ENCODE measurements at places on chromosomes 4 and X.

DNA sequence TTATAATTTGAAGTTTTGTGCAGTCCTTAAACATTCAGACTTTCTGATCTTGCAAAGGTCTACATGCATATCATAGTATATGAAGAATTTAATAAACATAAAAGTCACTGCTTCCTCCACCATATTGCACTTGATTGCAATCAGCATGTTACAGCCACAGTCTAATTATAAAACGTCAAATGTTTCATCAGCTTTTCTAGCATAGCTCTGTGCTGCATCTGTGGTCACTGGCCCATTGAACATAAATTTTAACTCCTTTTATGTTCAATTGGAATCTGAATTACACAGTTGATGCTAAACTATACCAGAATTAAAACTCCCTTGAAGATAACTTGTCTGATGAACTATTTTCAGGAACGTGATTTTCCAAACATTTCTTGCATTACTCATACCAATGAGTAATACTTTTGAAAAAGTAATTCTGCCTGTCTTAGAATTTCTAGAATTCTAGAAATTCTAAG is 329.1 kb downstream of the GALNTL6 start:
- no peak for DNase-seq

DNA sequence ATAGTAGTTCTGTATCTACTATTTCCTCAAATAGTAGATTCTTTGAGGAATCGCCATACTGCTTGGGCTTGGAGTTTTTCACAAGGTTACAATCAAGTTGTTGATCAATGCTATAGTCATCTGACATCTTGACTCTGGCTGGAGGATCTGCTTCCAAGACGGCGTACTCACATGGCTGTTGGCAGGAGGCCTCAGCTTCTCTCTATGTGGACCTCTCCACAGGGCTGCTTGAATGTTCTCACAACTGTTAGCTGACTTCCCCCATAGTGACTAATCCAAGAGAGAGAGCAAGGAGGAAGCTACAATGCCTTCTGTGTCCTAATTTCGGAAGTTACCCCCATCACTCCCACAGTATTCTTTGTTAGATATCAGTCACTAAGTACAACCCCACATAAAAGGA is 10.3 kb downstream of the EGFL6 start:
- DNase-seq: no peak

- DNase-seq: no peak
These were observed 208.8 kb downstream of the SH2D1A start for GRCh38 chrX:124555036-124555595.

DNA sequence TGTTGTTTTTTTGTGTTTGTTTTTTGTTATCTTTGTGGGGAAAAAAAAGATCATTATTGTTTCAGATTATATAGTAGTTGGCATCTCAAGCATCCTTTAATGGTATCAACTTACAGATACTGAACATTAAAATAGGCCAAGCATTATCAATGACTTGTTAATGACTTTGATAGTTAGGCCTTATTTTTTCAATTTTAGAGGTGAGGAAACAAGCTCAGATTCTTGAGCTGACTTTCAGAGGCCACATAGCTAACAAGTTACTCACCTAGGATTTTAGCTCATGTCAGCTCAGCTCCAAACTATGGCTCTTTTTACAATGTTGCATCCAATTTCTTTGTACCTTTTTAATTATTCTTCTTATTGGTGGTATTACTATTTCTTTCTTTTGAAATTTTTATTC is 471 bp upstream of the PLAC8 start:
- no peak for DNase-seq

- no peak for DNase-seq
These were observed 21.9 kb upstream of the ZNF81 start for GRCh38 chrX:47814851-47815250.

DNA sequence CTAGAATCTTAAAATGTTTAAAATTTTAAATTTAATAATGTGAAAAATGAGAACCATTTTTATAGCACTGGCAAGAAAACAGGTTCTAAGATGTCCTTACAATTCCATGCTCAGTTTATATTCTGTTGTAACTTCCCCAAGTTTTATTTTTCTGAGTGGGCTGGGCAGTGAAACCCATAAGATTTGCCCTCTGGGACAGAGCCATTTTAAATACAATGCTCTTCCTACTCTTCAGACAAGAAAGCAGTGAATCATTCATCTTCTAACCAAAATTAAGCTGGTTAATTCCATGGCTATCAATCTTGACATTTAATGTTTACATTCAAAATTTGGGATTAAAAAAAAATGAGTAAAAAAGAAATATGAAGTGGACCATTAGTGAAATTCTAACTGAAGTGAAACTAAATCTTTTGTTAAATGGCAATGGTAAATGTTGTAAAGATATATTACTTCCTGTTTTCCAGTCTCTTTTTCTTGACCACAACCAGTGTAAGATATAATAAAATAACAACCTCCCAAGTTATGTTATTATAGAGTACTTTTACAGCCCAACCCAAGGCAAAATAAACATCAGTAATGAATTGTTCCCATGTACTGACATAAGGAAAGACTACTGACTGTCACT is 37.2 kb upstream of the PTPN13 start:
- DNase-seq: no peak

DNA sequence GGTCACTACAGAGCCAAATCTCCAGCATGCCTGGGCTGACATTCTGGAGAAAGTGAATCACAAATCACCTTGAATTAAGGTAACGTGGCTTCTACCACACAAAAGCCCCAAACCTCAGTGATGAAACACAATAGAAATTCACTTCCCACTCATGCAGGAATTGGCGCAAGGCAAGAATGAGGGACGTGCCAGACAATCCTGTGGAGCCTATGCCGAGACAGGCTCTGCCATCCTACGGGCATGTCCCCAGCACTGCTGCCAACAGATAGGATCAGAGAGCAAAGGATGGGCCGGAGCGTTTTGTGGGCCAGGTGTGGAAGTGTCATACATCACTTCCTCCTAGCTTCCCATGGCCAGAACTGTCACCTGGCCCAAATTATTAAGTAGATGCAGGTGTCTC is 118.0 kb downstream of the IRF2 start:
- DNase-seq: no peak

DNA sequence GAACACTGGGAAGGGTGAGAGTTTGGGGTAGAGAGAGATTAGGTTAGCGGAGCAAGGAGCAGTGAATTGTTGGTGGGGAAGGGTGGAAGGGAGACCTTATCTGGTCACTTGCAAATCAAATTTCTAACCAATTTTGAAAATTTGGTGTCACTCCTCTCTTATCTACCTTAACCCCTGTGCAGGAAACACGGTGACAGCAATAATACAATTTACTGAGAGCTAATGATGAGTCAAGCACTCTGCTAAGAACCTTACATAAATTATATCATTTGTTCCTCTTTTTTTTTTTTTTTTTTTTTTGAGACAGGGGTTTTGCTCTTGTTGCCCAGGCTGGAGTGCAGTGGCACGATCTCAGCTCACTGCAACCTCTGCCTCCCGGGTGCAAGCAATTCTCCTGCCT is 116.4 kb downstream of the C4orf51 start:
- no peak for DNase-seq

- DNase-seq: no peak
These were observed 2.0 kb upstream of the STAG2 start for GRCh38 chrX:123959281-123960063.

- DNase-seq: no peak
These were observed 1212.8 kb upstream of the ADGRL3 start for GRCh38 chr4:59987289-59987688.

- no peak for DNase-seq
These were observed 20.9 kb upstream of the KLHL8 start for GRCh38 chr4:87241336-87241735.

- DNase-seq: no peak
These were observed 67.0 kb downstream of the STK32B start for GRCh38 chr4:5118091-5118786.

- no peak for DNase-seq
These were observed 1413.0 kb downstream of the PCDH7 start for GRCh38 chr4:32133141-32133540.

DNA sequence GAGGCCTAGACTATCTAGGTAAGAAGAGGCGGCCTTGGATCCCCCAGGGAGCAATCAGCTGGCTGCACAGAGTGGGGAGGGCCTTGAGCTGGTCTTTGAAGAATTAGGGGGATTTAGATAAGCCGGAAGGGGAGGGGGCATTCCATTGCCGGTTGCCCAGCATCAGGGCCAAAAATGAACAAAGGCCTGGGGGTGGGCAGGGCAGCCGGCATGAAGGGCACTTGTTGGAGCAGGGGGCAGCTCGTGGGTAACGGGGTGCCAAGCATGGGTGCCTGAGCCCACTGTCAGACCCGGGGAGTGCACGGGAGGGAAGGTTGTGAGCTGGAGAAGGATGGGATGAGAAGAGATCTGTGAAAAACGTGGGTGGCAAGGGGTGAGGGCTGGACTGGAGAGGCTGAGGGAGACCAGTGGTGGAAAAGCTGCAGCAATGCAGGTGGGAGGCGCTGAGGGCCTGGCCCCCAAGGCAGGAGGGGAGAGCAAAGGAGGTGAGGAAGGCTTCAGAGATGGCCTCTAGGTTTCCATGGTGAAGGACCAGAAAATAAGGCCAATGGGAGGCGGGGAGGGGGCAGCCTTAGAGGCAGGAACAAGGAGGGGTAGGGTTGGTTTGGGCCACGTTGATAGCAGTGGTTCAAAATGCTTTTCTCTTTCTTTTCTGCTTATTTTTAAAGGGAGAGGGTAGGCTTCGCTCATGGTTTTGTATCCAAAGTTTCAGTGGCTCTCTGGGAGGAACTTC is 8.6 kb downstream of the KLF3 start:
- DNase-seq: no peak

- DNase-seq: no peak
These were observed 168.8 kb downstream of the SH3KBP1 start for GRCh38 chrX:19718642-19719041.

GRCh38 chr4:8208565-8208964 is 9.5 kb downstream of the SH3TC1 start:
- no peak for DNase-seq

- DNase-seq: no peak
These were observed 40.8 kb downstream of the CCNG2 start for GRCh38 chr4:77197831-77198230.

DNA sequence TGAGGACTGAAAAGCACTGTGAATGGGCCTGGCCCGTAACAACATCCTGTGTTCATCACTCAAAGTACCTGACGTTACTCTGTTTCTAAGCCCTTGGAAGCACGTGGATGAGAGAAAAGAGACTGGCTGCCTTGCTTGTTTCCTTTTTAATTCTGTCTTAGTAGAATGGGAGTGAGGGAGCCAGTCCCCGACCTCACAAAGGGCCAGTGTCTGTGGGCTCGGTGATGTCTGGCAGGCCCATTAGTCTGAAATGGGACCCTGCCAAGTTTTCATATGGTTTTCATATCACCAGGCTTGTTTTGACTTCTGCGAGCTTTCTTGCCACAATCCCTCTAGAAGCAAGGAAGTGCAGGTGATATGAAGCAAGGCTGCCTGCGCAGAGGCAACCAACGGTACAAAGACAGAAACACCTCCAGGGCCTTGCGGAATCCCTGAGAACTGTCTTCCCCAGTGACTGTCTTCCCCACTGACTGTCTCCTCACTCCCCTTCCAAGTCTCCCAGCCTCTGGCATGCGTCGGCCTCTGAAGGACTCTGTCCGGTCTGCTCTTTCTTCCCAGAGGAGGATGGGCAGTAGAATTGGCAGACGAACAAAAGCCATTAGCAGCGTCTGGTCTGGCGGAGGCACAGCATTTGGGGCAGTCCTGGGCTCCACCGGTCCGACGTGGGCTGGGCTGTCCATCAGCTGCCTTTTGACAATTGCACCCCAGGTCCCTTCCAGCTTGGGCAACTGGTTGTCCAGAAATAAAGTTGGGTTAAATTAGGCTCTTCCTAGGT is 20.2 kb upstream of the RASL11B start:
- no peak for DNase-seq

DNA sequence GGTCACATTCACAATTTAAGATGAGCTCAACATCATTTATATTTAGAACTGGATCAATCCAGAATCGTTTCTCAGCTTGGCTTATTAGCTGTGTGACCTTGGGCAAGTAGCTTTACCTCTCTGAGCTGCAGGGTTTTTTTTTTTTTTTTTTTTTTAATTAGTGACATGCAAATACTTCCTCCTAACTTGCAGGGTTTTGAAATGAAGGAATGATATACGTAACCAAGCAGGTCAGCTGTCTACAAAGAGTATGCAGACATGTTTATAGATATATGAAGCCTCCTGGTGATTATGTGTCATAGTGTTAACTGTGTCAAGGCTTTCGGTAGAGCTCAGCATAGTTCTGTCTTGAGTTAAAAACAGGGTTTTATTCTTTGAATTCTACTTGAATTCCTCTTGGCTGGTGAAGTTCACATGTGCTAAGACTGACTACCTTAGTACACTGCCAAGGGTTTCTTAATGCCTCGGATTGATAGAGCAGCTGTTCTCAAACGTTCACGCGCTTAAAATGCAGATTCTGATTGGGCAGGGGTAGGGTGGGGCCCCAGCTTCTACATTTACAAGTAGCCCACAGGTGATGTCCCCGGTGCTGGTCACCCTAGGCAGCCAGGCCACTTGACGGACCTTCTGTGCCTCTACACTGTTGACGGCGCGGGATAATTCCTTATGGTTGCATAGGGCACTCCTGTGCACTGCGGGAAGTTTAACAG is 654 bp upstream of the STS start:
- DNase-seq: no peak

DNA sequence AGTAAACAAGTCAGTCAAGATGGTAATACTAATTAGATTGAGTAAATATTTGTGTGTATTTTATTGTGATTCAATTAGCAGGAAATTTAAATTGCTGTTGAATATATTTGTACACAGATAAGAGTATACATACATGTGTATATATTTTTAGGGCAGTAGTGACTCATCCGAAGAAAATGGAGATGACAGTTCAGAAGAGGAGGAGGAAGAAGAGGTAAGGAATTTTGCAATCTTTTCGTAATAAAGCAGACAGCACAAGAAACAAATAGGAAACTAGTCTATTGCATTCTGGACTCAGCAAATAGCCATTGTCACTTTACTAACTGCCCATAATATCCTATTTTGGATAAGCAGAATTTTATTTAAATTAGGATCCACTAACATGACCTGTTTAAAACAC is 6.6 kb downstream of the IBSP start:
- no peak for DNase-seq

All from stimulated activated CD8-positive, alpha-beta memory T cell treated with anti-CD3 and anti-CD28 coated beads, Interleukin-7, amount 100 ng/mL, for 48 hours (primary cell).